ENCODE measurements at places on chromosomes 7 and 10.
A peak's percentile ranks its signal among the peaks of the same experiment; 100 is the strongest.

DNA sequence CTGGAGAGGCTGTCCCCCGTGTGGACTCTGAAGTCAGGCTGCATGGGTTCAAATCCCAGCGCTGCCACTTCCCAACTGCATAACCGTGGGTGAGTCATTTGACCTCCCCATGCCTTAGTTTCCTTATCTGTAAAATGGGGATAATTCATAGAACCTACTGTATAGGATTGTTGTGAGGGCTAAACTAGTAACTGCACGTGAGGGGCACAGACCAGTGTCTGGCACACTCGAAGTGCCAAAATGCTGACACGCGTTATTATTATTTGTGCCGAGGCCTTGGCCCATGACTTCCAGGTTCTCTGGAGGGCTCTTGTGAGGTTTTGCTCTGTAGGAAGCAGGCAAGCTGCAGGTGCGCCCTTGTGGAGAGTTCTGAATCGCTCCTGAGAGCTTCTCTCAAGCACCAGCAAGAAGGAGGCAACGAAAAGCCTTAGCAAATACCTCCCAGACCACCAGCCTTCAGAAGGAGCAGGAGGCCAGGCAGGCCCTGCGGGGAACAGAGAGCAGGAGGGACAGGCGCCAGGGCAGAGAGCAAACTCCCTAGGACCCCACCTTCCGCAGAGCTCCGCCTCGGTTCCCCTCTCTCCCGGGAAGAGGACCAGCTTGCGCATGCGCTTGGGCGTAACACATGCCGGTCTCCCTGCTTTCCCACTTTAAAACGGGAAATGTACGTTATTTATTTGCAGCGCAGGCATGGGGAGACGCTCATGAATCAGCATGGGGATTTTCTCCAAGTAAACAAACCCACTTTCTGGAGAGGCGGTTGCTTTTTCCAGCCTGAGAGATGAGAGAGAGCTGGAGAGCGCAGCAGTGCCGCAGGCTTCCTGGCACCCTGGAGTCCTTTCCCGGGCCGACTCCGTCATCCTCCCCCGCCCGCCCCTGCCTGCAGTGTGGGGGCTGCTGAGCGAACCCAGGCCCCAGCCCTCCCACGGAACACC lies 39.6 kb downstream of the SORCS3 start:
- peak; percentile 3 for DNase-seq

- DNase-seq: no peak
Observed at GRCh38 chr10:37680716-37681616, 176.4 kb downstream of the ZNF248 start.

DNA sequence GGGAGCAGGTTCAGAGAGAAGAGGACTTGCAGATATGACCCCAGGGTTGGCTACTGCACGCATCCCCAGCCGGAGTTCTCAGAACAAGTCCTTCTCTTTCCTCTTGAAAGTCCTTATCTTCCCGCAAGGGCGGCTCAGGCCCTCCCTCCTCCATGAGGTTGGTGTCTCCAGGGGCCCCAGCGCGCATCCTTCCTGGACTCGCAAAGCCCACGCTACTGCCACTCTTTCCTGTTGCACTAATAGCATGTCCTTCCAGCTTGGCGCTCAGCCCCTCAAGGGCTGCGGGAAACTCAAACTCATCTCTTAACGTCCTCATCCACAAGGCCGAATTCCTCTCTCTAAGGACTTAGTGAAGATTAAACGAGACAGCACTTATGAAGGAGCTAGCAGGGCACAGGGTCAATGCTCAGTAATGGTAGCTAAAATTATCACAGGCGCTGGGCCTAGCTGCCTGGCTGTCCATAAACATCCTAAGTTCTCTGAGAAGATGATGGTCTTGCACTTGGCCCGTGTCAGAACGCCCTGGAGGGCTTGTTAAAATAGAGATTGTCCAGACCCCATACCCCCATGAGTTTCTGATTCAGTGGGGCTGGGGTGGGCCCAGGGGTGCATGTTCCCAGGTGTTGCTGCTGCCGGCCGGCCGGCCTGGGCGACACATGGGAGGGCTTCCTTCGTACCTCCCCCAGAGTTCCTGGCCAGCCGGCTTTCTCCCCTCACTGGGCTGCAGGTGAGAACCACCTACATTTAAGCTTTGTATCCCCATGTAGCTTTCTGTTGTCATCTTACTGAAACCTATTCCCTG lies 261.4 kb downstream of the COBL start:
- DNase-seq: no peak

DNA sequence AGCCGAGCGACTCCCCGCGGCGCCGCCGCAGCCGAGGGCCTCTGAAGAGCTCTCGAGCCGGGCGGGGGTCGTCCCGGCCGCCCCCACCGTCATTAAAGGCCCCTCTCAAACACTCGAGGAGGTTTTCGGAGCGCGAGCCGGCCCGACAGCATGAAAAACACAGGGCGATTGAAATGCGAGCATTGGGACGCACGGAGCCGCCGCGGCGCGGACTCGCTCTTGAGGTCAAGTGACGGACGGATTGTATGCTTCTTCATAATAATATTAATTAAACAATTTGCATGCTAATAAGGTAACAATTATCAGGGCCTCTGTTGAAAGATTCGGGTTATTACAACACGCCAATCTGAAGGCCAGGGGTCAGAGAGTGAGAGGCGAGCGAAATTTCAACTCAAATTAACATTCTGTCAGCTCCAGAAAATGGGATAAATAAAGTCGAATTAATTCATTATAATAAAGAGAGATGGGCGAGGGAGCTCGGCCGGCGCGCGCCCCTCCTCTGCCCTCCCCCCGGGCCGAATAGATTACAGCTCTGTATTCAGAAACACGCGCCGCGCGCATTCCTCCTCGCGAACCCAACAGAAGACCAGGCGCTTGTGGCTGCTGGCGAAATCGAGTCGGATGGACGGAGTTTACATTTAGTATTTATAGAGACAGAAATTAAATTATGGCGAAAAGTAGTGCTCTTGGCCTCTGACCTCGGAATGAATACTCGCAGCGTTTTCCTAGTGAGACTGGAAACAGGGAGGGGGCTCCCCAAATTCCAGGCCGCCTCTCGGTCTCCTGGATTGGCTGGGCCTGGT lies 2.1 kb upstream of the UNCX start:
- DNase-seq: no peak

DNA sequence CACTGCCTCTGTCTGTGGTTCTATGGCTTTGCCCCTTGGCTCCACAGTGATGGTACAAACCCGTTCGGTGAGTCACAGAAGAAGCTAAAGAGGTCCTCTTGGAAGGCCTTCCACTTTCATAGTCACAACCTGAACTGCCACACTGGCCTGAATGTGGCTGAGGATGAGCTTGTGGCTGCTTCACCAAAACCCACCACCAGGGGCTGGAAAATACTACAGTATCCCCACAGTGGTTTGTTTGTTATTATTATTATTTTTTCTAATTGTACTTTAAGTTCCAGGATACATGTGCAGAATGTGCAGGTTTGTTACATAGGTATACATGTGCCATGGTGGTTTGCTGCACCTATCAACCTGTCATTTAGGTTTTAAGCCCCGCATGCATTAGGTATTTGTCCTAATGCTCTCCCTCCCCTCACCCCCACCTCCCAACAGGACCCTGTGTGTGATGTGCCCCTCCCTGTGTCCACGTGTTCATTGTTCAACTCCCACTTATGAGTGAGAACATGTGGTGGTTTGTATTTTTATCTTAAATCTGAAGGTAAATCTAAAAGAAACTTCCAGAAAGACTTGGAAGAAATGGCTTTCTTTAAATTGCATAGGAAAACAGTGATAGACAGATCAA lies 160.8 kb upstream of the NPSR1 start:
- DNase-seq: peak; percentile 35

Measured in ELR (cell line).